Stimulated activated memory B cell treated with anti-CD40 and anti-IgM and Interleukin-4, amounts not matched to agents 10 μg/mL and 1 μg/mL and 100 μg/mL, for 72 hours (primary cell): ENCODE measurements at places on chromosomes 4 and X.

DNA sequence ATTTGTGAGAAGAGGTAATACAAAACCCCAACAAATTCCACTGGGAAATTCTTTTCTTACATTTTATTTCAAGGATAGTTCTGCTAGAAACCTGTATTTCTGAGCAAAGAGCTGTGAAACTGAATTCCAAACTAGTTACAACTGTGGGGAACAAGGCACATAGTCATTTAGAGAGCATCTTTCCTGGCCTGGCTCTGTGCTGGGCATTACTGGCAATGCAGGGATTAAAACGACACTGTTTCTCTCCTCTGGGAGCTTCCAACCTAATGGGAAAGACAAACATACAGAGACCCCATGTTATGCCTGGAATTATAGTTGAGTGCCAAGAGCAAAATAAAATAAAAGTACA, 36.5 kb downstream of the SUPT20HL1 start:
- no peak for ATAC-seq

DNA sequence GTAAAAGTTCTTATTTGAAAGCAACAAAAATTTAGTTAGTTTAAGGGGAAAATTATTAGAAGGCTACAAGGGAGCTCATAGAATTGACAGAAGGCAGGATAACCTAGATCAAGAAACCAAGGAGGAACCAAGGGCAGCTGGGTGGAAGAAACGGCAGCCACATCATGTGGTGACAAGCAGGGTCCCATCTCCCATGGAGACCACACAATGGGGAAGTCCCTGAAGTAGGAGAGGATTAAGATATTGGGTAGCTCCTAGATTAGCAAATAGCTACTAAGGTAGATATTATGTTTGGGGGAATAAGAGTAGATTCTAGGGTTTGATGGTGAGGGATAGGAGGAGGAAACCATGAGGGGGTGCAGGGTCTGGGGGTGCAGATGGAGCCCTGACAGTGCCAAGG, 48.0 kb upstream of the TMEM154 start:
- ATAC-seq, result no peak

DNA sequence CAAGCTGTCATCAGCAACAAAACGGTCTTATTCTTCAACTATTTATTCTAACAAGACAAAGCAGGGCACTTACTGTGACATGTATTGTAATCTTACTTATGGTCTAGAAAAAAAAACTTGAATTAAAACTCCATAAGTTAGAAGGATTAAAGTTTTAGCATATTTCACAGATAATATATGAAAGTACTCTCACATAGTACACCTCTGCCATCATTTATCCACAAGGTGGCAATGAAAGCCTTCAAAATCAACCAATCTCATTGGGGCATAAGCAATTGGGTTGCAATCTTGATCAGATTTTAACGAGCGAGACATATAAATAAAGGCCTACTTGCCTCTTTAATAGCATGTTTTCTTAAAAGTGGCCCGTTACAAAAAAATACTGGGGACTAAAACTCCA, 1382.9 kb downstream of the FAM133A start:
- no peak for ATAC-seq

DNA sequence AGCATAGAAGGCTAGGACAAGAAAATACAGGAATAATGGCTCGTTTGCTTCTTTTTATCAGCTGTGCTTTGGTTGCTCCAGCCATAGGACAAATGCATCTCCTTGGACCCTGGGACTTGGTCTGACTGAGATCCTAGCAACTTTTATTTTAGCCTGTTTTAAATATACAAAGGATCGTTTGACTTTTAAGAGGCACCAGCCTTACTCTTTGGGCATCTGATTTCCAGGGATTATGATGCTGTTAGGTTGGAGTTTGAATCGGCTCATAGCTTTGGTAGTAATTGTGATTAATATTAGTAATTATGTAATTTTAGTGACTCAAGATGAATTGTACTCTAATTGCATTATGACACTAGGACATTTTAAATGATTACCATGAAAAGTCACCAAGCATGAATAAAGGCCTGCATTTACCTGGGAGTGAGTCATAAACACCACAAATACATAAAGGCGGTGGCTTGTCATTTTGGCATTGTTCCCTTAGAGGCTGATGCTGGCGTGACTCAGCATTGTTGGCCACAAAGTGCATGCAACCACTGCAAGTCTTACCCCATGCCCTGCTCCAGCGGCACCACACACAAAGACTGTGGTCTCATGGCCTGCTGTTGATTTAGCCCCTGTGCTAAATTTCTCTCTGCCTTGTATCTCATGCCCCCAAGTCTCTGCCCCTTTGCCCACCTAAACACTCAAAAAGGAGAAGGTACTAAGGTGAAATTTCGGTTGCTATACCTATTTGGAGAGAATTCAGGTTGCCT, 12.4 kb downstream of the GPAT3 start:
- ATAC-seq, result peak; percentile 84

- no peak for ATAC-seq
Observed at GRCh38 chr4:37365888-37366287, 121.3 kb downstream of the NWD2 start.

- no peak for ATAC-seq
Observed at GRCh38 chr4:149791851-149792250, 23.8 kb downstream of the IQCM start.

GRCh38 chrX:20595928-20596575, 329.3 kb upstream of the RPS6KA3 start:
- ATAC-seq, result peak; percentile 65

DNA sequence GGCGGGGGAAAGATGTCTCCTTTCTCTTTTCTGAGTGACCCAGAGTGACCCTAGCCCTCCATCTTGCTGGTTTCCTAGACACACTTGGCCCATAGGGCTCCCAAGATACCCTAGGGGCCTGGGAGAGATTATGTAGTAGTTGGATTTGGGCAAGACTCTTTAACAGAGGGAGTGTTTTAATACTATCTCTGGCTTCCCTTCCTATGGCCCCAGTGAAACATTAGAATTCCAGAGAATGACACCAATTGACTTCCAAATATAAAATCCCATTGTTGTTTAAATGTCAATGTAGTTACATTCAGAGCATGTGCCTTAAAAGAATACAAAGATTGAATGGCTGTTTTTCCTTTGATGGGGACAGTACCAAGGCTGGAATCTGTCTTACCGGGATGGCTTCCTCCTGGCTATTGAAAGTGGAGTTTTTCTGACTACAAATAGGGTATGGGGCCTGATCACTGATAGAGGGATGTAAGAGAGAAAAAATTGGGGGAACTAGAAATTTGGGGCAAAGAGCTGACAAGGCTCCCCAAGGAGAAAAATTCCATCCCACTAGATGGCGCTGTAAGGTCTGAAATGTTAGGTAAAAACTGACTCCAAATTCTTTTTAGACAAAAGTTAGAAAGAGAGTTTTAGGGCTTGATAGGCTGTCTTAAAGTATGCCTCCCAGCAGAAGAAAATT, 10.7 kb downstream of the TENT5D start:
- ATAC-seq, result no peak

DNA sequence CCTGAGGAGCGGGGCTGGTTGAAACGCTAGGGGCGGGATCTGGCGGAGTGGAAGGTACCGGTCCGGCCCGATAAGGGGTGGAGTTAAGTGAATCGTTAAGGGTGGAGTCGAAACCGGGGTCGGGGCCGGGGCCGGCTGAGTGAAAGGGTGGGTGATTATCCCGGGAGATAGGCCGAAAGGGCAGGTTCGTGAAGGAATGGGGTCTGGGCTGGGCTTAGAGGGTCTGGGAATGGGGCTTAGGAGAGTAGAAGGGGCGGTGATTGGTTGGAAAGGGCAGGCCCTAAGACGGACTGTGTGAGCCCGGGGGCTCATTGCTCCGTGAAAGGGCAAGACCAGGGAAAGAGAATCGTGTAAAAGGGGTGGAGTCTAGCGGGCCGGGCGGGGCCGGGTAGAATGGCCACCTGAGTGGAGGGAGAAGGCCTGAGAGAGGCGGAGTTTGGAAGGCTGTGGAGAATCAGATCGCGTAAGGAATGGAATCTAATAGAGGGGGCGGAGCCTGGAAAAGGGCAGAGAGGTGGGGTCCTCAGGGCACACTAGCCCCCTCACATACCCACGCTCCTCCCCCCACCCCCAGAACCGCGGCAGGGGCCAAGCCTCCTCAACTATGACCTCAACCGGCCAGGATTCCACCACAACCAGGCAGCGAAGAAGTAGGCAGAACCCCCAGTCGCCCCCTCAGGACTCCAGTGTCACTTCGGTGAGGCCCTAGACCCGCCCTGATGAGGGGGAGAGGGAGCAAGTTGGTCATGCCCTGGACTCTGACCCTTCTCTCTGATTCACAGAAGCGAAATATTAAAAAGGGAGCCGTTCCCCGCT, 430 bp downstream of the HDAC6 start:
- ATAC-seq, result peak; percentile 78

GRCh38 chr4:185662030-185662778, 126.9 kb upstream of the PDLIM3 start:
- ATAC-seq, result no peak

- no peak for ATAC-seq
Observed at GRCh38 chrX:74242050-74242449, 61.9 kb upstream of the ZCCHC13 start.

DNA sequence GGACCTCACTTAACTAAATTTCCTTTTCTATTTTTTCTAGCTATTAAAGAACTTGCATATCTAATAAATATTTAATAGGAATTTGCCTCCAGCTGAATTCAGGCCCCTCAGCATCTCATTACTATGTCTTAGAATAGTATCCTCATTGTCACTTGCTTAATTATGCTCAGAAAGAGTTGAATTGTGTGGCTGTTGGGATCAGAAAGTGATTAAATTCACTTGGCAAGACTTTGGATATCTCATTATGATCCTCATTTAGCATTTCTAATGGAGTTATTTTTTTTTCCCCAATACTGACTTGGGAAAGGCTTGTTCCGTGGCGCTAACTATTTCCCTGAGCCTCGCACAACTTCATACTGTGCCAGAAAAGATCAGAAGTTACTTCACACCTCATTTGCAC, 158.8 kb downstream of the IDS start:
- no peak for ATAC-seq

DNA sequence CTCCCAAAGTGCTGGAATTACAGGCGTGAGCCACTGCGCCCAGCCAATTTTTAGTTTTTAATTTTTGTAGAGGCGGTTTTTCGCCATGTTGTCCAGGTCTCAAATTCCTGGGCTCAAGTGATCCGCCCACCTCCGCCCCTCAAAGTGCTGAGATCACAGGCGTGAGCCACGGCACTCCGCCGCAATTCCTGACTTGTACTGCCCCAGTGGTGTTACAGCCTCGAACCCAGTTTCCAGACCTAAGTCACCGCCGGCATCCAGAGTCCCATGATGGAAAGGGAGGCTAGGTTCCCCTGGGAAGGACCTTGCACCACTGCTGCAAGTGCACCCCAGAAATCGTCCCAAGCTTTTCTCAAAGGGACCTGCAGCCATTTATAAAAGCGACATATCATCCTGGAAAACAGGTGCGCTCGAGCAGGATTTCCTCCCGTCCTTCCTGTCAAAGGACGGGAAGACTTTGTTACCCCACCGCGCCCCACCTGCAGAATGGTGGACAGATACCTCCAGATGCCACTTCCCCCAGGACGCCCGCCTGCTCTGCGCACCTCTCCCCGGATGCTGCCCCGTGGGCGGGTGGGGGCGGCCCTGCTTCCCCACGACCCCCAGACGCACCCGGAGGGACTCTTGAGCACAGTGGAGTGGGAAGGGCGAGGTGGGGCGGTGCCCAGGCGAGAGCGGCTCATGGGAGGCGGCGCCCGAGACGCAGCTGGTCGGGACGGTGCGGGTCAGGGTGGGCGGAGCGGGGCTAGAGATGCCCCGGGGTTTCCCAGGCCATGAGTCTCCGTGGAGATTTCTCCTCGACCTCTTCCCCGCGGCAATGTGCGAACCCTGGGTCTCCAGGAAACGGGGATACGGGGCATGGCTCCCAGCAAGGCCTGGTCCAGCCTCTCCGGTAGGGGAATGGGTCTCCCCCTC, 947 bp upstream of the RPL10 start:
- peak; percentile 84 for ATAC-seq
